ENCODE measurements at places on chromosomes 2 and 18.

GRCh38 chr2:107174171-107174570 lies 288.2 kb upstream of the ST6GAL2 start:
- DNase-seq = no peak

- DNase-seq = no peak
Measured at GRCh38 chr2:168025487-168026202, 221.8 kb downstream of the STK39 start.

- DNase-seq = no peak
Measured at GRCh38 chr2:82158150-82158549, 1853.6 kb upstream of the LRRTM1 start.

- DNase-seq = no peak
Measured at GRCh38 chr2:146992057-146992456, 852.8 kb upstream of the ACVR2A start.

- no peak for DNase-seq
Measured at GRCh38 chr2:18926631-18927524, 337.5 kb upstream of the NT5C1B start.

- DNase-seq = no peak
Measured at GRCh38 chr18:67771271-67771670, 254.8 kb upstream of the DSEL start.

GRCh38 chr2:11967946-11968465 lies 221.6 kb downstream of the LPIN1 start:
- no peak for DNase-seq

- DNase-seq = no peak
Measured at GRCh38 chr2:25347205-25347815, 5.6 kb upstream of the DNMT3A start.

- no peak for DNase-seq
Measured at GRCh38 chr2:98241592-98241991, 104.7 kb upstream of the CNGA3 start.

GRCh38 chr2:43106559-43107527 lies 119.6 kb downstream of the ZFP36L2 start:
- no peak for DNase-seq

DNA sequence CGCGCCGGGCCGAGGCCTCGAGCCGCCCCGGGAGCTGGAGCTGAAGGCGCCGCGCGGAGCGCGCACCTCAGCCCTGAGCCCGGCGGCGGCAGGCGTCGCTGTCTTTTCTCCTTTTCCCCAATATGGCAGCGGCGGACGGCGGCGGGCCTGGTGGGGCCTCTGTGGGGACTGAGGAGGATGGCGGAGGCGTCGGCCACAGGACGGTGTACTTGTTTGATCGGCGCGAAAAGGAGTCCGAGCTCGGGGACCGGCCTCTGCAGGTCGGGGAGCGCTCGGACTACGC lies 369 bp downstream of the SMCHD1 start:
- DNase-seq = no peak

DNA sequence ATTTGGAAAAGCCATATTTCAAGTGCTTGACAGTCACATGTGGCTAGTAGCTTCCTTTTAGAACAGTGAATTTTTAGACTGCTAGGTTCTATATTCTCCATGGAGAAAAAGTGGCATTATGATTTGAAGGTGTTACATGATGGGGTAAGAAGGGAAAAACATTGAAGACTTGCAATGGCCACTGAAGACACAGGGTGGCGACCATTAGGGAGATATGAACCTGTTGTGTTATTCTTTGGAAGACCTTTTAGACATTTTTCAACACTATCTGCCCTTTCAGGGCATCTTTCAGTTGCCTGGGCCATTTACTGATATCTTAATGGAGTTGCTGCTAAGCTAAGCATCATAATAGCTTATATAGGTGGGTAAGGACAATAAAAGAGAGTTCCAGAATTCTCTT lies 1387.2 kb downstream of the SUCLG1 start:
- DNase-seq = no peak

DNA sequence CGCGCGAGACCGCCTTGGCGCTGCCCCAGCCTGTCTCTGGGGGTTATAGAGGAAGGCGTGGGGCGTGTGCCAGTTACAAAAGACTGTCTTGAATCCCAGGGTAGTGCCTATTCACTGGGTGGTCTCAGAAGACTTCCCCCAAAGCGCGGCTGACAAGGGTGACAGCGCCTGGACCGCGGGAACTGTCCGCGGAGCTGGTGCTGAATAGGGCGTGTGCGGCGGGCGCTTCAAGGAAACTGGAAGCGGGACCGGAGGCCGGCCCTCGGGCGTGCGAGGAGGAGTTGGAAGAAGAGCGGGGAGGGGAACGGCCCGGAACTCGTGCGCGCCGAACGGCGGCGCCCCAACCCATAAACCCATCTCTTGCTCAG lies 2.3 kb downstream of the EGR4 start:
- DNase-seq = peak; percentile 45

DNA sequence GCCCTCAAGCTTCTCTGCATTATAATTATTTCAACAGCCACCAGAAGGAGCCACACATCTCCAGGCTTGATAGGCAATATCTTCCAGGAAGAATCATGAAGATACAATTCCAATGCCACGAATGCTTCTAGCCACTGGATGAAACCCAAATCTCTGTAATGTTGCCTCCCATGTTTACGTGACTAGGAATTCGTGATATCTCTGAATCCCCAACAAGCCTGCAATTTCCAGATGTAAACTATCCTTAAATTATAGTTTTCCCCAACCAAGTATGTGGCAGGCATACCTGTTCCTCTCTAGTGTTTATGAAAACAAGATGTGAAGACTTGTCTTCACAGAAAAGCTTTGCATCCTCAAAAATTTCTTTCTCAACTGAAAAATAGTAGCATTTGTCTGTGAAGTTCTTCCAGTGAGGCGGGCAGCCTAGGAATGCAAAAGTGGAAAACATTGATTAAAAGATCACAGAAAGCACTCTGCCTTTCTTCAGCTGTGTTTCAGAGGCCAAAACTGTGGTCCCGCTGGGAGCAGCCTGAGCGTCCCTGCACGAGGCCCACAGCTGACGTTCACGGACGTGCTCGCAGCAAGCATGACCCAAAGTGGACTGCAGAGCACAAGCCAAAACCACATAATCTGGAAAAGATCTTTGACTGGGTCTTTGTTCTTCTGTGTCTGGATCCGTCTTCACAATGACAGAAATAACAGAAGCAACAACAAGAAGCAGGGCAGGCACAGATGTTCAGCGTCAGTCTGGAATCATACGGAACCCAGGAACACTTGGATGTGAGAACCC lies 65.1 kb upstream of the THOC1 start:
- DNase-seq = no peak

DNA sequence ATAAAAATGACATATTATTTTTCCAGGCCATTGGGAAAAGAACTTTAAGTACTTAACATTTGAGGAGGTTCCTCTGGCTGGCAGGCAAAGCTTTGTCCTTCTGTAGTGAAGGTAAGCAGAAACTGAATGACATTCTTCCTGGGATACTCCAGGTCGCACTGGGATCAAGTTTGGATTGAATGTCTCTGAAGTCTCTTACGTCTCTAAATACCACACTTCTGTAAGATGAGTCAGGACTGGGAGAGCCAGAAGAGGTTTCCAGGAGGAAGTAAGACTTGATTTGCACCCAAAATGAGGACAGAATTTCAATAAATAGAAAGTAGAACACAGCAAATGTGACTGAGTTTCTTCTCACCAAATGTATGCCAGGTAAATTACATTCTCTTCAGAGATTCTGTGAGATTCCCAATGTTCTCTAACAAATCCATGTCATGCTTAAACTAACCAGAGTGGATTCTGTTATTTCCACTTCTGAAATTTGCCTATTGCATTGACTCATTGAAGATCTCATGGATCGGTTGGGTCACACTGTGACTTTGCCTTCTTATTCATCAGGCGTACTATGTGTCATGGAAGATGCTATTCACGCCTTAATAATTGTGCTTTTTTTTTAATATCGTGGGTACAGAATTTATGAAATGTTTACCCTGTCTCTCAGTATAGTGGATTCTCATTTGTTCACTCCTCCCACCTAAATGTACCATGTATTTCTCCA lies 25.5 kb upstream of the VIT start:
- DNase-seq = no peak
